ENCODE measurements at places on chromosomes 11 and 22.

DNA sequence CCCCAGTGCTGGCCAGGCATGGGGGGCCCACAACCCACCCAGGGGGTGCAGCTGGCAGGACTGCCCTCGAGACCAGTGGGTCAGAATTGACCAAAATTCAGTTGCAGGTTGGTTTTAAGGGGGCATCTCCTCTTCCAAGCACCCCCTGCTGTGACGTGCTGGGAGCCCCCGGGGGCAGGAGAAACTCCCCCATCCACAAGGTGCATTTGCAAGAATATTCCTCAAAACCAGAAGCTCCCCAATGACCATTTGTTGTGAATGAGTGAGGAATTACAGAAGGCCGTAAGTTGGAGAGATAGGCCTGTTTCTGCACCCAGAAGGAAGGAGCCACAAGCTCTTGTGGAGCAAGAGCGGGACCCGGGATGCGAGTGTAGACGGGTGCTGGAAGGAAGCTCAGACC, 414.5 kb downstream of the BRD1 start:
- DNase-seq = no peak

DNA sequence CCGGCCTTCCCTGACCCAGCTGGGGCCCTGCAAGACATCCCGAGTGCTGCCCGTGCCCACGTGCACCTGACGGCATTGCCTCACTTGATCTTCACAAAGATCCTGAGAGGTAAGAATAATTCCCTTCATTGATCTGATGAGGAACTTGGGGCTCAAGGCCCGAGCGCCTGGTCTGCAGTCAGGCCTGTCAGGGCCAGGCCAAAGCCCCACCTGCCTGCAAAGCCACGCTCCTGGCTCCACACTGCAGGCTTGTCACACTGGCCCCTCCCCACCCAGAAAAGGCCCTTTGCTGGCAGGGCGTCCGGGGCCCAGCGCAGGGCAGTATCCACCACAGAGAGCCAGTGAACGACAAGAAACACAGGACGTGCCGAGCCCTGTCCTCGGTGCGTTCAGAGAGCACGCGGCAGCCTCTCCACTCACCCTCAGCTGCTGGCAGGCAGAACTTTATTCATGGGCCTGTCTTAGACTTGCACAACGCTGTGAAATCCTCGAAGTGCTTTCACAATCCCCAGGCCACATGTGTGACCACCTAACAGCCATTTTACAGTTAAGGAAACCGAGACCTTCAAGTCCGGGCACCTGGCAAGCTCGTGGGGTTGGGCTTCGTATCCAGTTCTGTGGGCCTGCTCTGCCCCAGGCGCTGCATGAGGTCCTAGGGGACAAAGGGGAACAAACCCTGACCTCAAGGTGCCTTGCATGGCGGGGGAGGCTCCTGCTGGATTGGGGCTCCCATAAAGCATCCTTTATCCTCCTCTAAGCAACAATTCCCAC, 14.8 kb downstream of the KIAA0930 start:
- DNase-seq = no peak

DNA sequence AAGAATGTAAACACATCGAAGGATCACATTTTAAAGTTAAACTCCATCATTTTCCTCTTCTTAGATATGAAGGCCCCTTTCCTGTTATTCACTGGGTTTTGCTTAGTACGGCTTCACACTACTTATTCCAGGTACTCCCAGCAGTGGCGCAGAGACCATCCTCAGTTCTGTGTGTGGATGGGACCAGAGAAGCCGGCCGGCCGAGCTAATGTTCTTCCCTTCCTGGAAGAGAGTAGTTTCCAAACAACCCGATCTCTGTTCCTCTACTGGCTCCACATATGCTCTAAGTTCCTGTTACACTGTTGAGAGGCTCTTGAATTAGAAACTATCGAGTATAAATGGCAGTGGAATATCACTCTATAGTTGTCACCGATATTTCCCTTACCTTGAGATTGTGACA, 684 bp upstream of the NFRKB start:
- DNase-seq = peak; percentile 7

- no peak for DNase-seq
Measured at GRCh38 chr11:17076517-17077239, 789 bp downstream of the RPS13 start.

GRCh38 chr11:5705688-5706087, 16.1 kb downstream of the TRIM22 start:
- DNase-seq = no peak

Data from SHP77 (cell line).